ENCODE measurements at places on chromosomes 16 and 17.
A peak's percentile ranks its signal among the peaks of the same experiment; 100 is the strongest.

DNA sequence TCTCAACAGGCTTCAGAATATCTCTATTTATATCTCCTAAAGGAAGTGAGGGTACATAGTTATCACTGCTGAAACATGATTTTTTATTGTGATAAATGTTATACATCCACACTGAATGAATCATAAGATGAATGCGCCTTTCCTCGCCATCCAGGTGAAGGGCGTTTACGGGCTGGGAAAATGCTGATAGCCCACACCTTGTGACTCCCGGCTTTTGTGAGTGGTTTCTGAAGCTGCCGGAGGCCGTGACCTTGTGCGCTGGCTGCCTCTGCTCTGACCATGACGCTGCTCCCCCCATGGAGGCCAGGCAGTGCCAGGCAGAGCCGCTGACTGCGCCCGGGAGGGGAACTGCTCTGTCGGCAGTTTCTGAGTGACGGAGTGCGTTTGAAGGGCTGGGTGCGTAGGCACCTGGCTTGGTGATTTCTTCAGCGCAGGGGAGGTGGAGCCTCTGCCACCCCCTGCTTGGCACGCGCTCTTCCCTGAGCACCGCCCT, 97.2 kb downstream of the RAP1GAP2 start:
- DNase-seq = no peak

DNA sequence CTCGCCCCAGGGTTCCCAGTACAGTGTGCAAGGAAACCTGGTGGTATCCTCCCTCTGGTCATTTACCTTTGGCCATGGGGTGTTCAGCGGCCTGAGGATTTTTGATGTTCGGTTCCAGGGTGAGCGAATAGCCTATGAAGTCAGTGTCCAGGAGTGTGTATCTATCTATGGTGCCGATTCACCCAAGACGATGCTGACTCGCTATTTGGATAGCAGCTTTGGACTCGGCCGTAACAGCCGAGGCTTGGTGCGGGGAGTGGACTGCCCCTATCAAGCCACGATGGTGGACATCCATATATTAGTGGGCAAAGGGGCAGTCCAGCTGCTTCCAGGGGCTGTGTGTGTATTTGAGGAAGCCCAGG, 1.2 kb downstream of the AOC2 start:
- DNase-seq = no peak

DNA sequence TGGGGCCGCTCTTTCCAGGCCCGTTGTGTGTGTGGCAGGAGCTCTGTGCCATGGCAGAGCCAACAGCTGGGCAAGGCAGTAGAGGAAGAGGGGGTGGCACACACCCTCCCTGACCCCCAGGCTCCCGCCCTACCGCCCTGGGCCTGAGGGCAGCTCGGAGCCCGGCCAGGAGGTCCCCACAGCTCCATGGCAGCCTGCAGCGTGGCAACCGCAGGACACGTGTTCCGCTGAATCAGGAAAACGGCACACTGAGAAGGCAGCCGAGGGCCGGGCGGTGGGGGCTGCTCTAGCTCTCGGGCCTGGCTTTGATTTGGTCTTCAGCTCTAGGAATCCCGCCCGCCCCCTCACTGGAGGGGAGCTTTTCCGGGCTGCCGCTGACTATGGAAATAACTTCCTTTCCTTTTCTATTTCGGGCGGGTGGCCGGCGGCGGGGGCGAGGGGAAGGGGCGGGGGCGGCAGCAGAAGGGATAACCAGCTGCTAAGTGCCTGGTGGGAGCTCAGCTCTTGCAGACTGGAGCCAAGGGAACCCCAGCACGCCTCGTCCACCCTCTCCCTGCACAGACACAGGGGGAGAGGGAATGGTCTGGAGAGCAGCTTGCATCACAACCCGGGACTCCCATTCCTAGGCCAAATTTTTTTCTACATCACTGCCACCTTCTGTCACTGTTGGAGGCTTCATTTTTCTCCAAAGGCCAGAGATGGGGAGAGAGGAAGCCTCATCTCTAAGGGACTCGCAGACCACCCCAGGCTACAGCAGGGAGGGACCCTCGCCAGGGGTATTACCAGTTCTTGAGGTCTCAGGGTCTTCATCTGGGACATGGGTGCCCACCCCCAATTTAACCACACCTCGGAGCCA, 24.8 kb upstream of the MRPS23 start:
- DNase-seq = no peak

- DNase-seq = no peak
Measured at GRCh38 chr17:55451203-55451641, 29.6 kb upstream of the MMD start.

DNA sequence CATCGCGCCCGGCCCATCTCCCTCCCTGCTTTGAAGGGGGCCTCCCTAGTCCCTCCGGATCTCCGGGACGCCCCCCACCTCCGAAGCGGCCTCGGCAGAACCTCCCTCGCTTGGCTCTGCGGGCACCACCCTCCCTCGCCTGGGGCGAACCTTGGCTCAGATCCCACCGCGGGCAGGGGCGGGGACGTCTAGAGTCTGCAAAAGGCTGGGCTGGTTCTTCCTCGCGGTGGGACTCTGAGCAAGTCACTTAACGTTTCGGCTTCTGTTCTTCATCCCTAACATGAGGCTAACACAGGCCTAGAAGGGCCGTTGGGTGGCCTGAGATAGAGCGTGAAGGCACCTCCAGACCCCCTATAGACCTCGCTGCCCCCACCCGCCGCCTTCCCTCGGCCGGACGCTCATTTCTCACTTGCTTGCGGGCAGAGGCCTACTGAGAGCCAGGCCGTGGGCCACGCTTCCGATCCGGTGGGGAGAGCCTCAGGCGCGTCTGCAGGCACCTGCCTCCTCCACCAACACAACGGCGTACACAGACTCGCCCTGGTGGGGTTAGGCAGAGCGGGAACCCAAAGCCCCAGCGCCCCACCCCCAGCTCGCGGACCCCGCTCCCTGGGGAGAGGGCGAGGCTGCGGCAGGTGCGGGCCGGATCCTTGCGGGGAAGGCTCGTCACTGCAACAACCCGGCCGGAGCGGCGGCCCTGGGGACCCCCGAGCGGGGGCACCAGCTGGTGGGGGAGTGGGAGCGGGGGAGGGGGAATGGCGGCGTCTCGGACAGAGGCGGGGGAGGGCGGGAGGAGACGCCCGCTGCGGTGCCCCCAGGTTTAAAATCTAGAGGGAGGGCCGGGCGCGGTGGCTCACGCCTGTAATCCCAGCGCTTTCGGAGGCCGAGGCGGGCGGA, 5.4 kb downstream of the MYO1C start:
- DNase-seq = peak; percentile 88

DNA sequence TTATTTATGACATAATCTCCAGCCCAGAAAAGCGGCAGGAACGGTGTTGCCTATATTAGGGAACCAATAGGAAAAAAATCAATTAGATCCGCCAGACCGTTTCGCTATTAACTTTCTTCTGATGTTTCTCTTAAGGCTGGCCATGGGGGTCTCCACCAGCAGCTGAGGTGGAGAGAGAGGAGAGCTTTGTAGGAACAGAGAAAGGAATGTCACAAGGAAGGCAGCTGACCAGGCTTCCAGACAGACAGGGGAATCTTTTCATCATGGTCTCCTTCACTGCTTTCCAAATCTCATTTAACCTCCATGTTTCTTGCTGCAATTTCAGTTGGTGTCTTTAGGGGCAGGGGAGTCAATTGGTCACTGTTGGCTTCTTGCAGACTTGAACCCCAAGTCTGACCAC, 8.9 kb upstream of the SEZ6 start:
- DNase-seq = no peak

DNA sequence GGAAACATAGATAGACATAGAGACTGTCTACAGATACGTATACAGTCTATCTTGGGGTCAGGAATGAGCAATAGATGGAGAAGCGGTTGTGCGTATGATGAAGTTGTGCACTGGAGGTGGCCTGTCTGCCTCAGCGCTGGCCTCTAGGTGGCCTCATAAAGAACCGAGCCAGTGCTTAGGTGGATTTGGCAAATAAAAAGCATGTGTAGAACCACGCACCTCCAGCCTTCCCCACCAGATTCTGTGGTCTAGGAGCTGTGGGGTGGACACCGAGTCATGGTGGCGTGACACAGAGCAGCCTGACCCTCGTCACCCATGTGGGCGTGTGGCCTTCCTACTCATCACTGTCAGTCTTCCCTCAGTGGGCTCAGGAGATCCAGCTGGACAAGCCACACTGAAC, 34.0 kb downstream of the PGS1 start:
- peak; percentile 40 for DNase-seq

GRCh38 chr16:52453644-52454043, 93.3 kb downstream of the TOX3 start:
- DNase-seq = no peak

GRCh38 chr17:40648384-40648968, 858 bp upstream of the SMARCE1 start:
- DNase-seq = no peak

DNA sequence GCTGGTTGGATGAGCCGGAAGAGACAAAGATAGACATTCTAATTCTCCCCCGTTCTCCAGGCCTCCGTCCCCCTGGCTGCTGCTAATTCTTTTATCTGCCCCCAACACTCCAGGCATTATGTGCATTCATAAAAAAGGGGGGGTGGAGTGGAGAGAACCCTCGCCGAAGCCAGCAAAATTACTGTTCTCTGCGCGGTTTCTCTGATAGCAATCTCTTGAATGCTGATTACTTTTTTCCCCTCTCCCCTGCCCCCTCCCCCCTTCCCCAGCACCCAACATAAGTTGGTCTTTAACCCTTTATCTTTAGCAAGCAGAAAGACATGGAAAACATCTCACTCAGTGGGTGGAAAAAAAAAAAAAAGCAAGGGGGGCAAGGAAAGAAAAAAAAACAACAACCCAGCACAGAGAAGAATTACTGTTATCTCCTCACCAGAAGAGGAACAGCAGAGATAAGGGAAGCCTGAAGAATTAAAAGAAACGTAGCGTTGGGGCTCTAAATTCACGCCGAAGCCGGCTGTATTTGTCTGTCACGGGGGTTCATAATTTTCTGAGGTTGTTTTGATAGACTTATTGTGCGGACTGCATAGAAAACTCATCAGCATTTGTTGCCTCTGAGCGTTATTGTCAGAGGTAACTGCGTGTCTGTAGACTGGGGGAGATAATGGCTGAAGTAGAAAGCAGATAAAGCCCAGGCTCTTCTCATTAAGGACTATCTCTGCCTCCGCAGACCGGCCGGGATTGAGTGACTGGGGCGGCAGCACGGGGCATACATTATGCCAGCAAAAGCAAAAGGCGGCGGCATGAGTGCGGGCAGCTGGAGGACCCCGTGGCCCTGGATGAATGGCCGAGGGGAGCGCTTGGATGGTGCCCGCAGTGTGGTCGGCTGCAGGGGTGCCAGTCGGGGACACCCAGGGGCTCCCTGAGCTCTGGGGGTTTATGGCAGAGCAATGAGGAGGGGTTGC, 126.9 kb downstream of the MRM1 start:
- DNase-seq = no peak

- no peak for DNase-seq
Measured at GRCh38 chr17:20149251-20149650, 140.1 kb downstream of the SPECC1 start.

DNA sequence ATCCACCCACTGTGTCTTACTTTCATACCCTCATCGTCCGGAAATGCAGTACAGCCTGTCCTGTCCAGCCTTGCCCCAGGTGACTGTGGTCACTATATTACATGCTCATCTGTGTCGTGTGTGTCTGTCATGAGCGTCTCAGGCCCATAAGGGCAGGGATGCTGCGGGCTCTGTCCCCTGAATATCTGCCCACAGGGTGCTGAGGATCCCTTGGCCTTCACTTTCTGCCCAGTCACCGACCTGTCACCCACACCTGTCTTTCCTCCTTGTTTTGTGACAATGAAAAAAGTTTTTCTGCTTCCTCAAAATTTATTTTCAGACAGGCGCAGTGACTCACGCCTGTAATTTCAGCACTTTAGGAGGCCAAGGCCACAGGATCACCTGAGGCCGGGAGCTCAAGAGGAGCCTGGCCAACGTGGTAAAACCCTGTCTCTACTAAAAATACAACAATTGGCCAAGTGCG, 1.4 kb upstream of the CTRB1 start:
- DNase-seq = no peak

- no peak for DNase-seq
Measured at GRCh38 chr16:23962001-23962400, 126.2 kb downstream of the PRKCB start.

DNA sequence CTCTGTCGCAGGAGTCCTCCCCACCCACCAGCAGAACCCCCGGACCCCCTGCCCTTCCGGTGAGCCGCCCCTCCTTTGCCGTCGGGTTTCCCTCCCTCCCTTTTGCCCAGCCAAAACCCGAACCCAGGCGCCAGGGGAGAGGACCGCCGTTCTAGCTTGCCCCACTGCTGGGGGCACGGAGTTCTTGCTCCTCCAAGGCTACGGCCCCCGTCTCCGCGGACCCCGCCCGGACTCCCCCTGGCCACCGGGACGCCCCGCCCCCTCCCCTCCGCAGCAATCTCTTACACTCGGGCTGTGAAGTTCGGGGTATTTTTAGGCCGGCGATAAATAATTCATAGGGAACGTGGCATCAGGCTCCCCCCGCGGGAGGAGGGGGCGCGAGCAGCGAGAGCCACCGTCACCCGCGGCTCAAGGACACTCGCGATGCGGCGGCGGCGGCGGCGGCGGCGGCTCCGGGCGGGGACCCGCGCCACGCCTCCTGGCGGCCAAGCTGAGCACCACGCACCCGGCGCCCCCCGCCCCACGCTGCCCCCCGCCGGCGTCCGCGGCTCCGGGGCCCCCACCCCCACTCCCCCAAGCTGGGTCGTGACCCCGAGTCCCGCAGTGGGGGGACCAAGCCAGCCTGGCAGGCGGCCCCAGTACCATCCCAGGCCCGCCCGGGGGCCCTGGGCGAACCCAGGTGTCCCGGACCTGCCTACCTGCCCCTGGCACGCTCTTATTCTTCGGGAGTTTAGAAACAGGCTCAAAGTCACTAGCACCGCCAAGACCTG, at the start of gene GRIN2C:
Gene GRIN2C (minus strand): TSS at position 427 of the 770 bp plus-strand sequence. CDS start 4,793 bp downstream, outside the sequence.
- DNase-seq = no peak

DNA sequence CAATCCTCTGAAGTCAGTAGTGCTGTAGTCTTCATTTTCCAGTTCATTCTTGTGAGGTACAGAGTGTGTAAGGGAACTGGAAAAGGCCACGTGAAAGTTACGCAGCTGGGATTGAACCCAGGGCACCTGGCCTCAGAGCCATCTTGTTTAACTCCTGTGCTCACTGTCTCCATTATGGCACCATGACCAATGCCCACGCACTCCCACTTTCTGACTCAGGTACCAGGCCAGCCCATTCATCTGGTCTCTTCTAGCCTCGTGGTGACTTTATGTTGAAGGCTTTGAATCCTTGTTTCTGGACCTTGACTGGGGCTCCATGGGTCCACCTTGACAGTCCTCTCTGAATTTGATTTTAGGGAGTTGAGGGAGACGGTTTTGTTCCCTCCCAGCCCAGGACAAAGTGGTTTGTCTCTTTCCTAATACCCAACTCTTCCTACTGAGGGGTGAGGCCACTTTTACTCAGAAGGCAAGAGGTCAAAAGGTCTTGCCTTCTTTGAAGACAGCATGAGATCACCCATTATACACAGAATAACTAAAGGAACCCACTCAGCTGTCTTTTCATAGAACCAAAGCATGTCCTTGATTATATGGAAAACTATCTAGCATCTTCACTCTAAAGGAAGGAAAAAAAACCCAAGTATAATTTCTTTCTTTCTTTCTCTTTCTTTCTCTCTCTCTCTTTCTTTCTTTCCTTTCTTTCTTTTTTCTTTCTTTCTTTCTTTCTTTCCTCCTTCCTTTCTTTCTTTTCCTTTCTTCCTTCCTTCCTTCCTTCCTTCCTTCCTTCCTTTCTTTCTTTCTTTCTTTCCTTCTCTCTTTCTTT, 50.0 kb downstream of the OTOA start:
- DNase-seq = no peak

Measured in NAMALWA (cell line).